ENCODE measurements at places on chromosomes 6 and 20. TPM values are rescaled to one million over a fixed set of nuclear protein-coding genes. Genes with fewer than 3 reads are reported as not detected.
A peak's percentile ranks its signal among the peaks of the same experiment; 100 is the strongest.

- H3K27me3 ChIP-seq, result no peaks in the 10 kb centered on the region
- H3K36me3 ChIP-seq, result no peaks in the 10 kb centered on the region
- H3K27ac ChIP-seq, result no peak overlapping the region
- H3K4me3 ChIP-seq, result no peak overlapping the region
- H3K4me1 ChIP-seq, result no peaks in the 10 kb centered on the region
Measured at GRCh38 chr6:71879016-71879415, 7.3 kb upstream of the RIMS1 start.

DNA sequence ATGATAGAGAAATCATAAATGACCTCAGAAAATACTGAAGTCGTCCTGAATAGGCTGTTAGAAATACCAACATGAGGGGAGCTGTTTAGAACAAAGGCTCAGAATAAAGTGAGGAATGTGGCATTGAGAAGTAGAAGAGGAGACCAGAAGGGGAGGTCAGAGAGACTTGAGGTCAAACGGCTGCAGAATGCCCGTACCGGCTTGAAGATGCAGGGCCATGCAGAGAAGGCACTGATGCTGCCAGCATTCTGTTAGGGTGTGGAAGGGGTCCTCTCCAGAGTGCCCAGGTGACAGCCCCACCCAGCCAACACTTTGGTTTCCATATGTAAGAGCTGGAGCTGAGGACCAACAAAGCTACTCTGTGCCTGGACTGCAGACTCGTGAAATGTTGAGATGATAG lies 570.9 kb downstream of the CDH26 start:
- H3K36me3 ChIP-seq, result no peaks in the 10 kb centered on the region
- no peak for DNase-seq
- H3K27me3 ChIP-seq, result no peaks in the 10 kb centered on the region
- no peaks in the 10 kb centered on the region for H3K4me1 ChIP-seq
- no peak overlapping the region for H3K4me3 ChIP-seq

DNA sequence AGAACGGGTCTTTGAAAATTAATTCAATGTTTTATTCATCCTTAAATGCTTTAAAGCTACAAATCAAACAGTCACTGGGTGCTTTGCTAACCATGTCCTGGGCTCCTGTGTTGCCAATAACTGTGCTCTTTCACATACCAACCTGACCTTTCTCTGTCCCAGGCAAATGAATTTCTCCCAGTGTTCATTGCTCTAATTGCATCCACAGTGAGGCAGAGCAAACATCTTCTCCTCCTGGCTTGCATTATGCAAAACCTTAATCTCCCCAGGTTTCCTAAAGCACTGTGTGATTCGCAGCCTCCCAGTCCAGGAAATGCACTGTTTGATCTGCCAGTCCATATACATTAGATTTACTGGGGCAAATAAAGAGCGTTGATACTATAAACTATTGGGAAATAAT lies 219.0 kb downstream of the PREX1 start:
- H3K4me1 ChIP-seq, result no peaks in the 10 kb centered on the region
- H3K27ac ChIP-seq, result no peak overlapping the region
- peaks cover 11% of the 10 kb centered on the region for H3K27me3 ChIP-seq
- H3K36me3 ChIP-seq, result no peaks in the 10 kb centered on the region
- no peak overlapping the region for H3K4me3 ChIP-seq

The TBXT gene
- total RNA-seq, result not detected

GRCh38 chr6:73139681-73140383 lies 85.5 kb downstream of the KHDC1L start:
- H3K4me1 ChIP-seq, result no peaks in the 10 kb centered on the region
- H3K4me3 ChIP-seq, result no peak overlapping the region
- no peaks in the 10 kb centered on the region for H3K27me3 ChIP-seq
- H3K27ac ChIP-seq, result no peak overlapping the region
- DNase-seq, result no peak

- no peak overlapping the region for H3K4me3 ChIP-seq
- peaks cover 84% of the 10 kb centered on the region for H3K4me1 ChIP-seq
- DNase-seq, result no peak
- no peaks in the 10 kb centered on the region for H3K27me3 ChIP-seq
Measured at GRCh38 chr6:143695130-143695968, 17.6 kb downstream of the PHACTR2 start.

The PI16 gene
- total RNA-seq, result 3.4 TPM

GRCh38 chr6:20202324-20202658 lies 10.0 kb downstream of the MBOAT1 start:
- peaks cover 29% of the 10 kb centered on the region for H3K4me1 ChIP-seq
- DNase-seq, result no peak
- no peaks in the 10 kb centered on the region for H3K36me3 ChIP-seq
- no peak overlapping the region for H3K4me3 ChIP-seq
- H3K27me3 ChIP-seq, result no peaks in the 10 kb centered on the region

The DPPA5 gene
- not detected for total RNA-seq

The STX11 gene
- total RNA-seq, result 49.6 TPM

The ADGRF1 gene
- 12.9 TPM for total RNA-seq

The OOEP gene
- total RNA-seq, result 1.2 TPM

GRCh38 chr6:121688974-121689373 lies 253.5 kb downstream of the GJA1 start:
- H3K27me3 ChIP-seq, result no peaks in the 10 kb centered on the region
- DNase-seq, result no peak
- H3K36me3 ChIP-seq, result no peaks in the 10 kb centered on the region
- H3K27ac ChIP-seq, result no peak overlapping the region
- no peaks in the 10 kb centered on the region for H3K4me1 ChIP-seq
- no peak overlapping the region for H3K4me3 ChIP-seq

DNA sequence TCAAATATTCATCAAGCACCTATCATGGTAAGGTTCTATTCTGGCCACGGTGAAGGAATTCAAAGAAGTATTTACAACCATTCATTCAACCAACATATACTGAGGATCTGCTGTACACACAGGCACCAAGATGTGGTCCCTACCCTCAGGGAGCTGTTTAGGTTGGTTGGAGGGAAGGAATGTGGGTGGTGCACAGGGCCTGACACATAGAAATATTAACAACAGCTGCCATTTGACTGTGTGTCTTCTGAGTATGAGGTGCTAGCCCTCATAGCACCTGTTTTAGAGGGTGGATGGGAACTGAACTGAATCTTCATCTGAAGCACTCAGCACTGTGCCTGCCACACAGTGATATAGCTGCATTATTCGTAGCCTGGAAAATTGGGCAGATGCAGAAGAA lies 7.3 kb downstream of the SNPH start:
- H3K4me3 ChIP-seq, result no peak overlapping the region
- no peaks in the 10 kb centered on the region for H3K36me3 ChIP-seq
- peaks cover 3% of the 10 kb centered on the region for H3K4me1 ChIP-seq
- H3K27ac ChIP-seq, result no peak overlapping the region
- no peak for DNase-seq

DNA sequence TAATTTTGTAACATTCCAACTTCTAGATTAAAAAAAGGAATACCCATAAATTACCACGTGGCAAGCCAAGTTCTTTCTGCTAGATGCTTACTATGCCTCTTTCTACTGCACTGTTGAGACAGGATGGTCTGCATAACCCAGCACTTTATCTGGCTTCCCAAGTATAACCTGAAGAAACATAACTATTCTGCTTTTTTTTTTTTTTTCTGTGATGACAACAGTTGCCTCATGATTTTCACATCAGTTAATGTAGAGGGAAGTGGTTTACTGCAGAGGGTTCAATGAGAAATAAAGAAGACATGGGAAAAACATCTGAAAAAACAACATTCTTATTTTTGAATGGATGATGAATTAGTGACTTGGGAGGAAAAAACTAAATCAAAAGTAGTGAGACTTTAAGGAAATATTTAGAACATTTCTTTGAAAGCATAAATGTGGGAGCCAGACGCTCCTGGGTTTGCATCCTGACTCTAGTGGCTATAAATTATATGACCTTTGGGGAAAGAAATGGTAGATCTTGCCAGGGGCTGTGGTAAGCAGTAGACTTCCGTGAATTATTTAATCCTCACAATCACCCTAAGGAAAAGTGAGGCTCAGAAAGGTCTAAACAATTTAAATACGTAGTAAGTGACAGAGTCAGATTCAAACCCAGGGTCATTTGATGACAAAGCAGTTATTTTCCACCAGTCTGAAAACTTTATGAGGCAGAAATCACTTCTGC lies 230.7 kb downstream of the PHACTR1 start:
- no peaks in the 10 kb centered on the region for H3K27me3 ChIP-seq
- H3K36me3 ChIP-seq, result no peaks in the 10 kb centered on the region
- H3K27ac ChIP-seq, result no peak overlapping the region
- H3K4me3 ChIP-seq, result no peak overlapping the region

The FRMD1 gene
- 0.09 TPM for total RNA-seq

The C6orf120 gene
- 22.0 TPM for total RNA-seq

DNA sequence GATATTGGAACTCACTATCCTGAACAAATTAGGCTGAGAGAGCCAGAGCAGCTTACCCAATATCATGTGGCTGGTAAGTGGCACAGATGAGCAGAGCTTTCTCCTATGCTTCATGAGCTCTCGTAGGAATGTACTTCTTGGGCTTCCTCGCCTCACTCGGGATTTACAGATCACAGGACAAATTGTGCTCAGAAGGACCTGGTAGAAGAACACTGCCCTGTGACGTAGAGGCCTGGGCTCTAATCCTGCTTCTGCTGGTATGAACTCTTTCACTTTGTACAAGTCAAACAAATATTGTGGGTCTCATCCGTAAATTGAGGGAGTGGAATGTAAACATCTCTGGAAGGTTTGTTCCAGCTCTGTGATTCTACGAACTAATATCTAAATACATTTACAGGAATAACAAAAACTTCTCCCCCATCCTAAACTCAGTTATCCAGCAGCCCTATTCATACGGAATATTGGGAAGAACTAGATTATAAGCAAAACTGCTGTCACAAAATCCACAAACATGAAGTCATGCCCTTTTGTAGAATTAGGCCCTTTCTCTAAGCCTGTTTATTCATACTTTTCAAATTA lies 187.6 kb downstream of the CLIC5 start:
- H3K27ac ChIP-seq, result no peak overlapping the region
- H3K36me3 ChIP-seq, result no peaks in the 10 kb centered on the region
- DNase-seq, result no peak
- H3K4me1 ChIP-seq, result no peaks in the 10 kb centered on the region
- H3K27me3 ChIP-seq, result no peaks in the 10 kb centered on the region

DNA sequence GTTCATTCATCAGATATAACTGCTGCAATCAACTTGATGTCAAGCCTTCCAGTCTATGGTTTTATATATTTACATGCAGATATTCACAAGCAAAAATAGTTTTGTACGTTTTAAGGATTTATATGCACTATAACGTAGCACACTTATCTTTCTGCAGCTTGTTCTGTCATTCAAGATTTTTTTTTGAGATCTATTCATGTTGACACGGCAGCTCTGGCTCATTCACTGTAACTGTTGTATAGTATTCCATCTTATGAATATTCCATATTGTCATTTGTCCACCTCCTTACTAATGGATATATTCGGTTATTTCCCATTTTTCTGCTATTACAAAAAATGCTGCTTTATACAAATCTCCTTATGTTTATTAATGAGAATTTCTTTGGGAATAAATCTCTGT lies 13.2 kb downstream of the ELOVL2 start:
- DNase-seq, result no peak
- no peak overlapping the region for H3K27ac ChIP-seq
- no peaks in the 10 kb centered on the region for H3K4me1 ChIP-seq
- peaks cover 12% of the 10 kb centered on the region for H3K27me3 ChIP-seq

DNA sequence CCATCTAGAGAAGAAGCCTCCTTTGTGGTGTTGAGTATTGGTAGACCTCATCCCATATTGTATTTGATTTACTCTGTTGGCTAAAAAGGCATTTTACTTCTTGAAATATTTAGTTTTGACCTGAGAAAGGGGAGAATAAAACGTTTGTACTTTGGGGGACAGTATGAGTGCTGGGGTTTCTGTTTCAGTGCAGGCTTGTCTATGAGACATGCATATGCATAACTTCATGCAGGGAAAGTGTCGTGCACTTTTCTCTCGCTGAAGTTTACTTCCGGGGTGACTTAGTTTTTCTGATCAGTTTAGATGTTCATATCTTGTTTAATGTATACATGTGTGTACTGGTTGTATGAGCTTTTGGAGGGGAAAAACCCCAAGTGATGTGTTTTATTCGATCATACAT lies 59.5 kb downstream of the UTRN start:
- peak overlapping the region; percentile 25 for H3K4me3 ChIP-seq
- H3K27ac ChIP-seq, result peak overlapping the region; percentile 63

DNA sequence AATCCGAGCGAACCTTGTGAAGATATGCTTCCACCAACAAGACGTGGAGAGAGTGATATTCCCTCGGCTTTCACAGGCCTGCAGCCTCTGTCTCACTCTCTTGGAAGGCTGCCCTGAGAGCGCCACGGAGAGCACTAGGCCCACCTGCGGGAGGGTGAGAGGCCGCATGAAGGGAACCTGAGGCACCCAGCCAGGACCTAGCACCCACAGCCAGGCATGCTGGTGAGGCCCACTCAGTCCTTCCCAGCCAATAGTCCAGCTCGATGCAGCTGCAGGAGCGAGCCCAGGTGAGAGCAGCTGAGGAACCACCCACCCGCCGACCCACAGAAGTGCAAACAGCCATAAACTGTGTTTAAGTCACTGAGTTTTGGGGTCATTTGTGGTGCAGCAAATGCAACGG lies 227.2 kb downstream of the QKI start:
- H3K27me3 ChIP-seq, result no peaks in the 10 kb centered on the region
- H3K36me3 ChIP-seq, result no peaks in the 10 kb centered on the region
- no peak overlapping the region for H3K4me3 ChIP-seq
- no peaks in the 10 kb centered on the region for H3K4me1 ChIP-seq
- no peak overlapping the region for H3K27ac ChIP-seq

DNA sequence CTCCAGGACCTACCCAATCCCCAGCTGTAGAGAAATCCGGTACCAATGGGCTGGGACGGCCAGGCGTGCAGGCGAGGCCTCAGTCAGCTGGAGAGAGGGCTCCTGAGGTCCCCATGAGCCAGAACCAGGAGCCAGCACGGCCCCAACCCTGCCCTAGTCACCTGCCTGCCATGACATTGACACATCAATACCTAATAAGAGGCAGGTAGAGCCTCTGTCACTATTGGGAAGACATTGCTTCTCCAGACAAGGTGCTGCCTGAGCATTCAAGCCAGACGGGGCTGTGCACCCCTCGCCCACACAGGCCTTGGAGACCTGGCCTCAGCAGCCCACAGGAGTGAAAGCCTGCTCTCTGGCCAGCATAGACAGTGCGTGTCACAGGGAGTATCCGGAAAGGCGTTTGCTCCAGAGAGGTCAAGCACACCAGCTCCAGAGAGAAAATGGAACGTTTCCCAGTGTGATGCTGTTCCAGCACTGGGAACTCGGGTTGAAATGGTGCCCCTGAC lies 3.5 kb downstream of the DLL1 start:
- H3K4me3 ChIP-seq, result peak overlapping the region; percentile 81
- DNase-seq, result peak; percentile 35
- H3K4me1 ChIP-seq, result peaks cover 42% of the 10 kb centered on the region
- H3K27ac ChIP-seq, result peak overlapping the region; percentile 65
- H3K27me3 ChIP-seq, result peaks cover 34% of the 10 kb centered on the region

DNA sequence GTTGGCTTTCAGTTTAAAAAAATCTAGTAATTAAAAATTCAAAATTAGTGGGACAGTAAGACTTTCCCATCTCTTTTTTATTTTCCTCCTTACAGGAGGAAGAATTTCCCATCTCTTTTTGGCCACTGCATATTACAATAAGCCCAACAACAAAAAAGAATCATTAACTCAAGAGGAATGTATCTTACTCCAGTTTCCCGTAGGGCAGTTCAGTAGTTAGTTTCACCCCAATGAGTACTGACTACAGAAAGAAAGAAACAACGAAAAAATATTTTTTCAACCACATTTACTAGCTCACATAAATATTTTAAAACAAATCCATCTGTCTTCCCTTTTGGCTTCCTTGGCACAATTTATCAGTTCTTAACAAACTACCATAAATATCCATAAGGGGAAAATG lies 14.9 kb upstream of the BLOC1S5 start:
- H3K27ac ChIP-seq, result no peak overlapping the region
- H3K36me3 ChIP-seq, result no peaks in the 10 kb centered on the region
- H3K27me3 ChIP-seq, result no peaks in the 10 kb centered on the region
- H3K4me3 ChIP-seq, result no peak overlapping the region
- H3K4me1 ChIP-seq, result peaks cover 24% of the 10 kb centered on the region
